ENCODE measurements at places on chromosomes 11 and 22.

DNA sequence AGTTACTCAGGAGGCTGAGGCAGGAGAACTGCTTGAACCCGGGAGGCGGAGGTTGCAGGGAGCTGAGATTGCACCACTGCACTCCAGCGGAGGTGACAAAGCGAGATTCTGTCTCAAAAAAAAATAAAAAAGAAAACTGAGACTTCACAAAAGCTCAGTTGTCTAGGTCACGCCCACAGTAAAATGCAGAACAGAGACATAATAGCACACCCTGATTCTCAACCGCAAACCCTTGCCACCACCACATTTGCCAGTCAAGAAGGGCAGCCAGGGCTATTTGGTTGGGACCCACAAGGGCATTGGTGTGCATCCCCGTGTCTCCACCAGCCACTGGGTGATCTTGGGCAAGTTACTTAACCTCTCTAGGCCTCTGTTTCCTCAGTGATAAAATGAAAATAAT, 25.4 kb downstream of the CREB3L1 start:
- DNase-seq, result no peak

- DNase-seq, result no peak
These were observed 18.4 kb upstream of the SMTN start for GRCh38 chr22:31062566-31063230.

- DNase-seq, result no peak
These were observed 35.5 kb upstream of the VWA5A start for GRCh38 chr11:124079631-124080326.

DNA sequence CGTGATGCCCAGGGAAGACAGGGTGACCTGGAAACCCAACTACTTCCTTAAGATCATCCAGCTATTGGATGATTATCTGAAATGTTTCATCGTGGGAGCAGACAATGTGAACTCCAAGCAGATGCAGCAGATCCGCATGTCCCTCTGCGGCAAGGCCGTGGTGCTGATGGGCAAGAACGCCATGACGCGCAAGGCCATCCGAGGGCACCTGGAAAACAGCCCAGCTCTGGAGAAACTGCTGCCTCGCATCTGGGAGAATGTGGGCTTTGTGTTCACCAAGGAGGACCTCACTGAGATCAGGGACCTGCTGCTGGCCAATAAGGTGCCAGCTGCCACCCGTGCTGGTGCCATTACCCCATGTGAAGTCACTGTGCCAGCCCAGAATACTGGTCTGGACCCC, 43.5 kb upstream of the DAGLA start:
- no peak for DNase-seq

DNA sequence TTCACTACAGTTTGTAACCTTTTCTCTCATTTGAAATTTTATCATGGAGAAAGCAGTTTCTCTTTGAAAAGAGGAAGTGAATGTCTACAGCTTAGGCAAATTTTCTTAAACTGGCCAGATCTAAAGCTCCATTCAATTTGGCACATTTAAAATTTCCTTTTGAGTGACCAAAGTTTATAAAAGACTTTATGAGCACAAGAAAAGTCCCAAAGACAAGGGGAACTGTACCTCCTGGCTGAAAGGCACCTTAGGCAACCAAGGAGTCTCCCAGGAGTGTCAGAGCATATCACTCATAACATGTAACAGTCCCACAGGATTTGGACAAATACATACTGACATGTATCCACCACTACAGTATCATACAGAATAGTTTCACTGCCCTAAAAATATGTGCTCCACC, 41.3 kb downstream of the NARS2 start:
- no peak for DNase-seq

DNA sequence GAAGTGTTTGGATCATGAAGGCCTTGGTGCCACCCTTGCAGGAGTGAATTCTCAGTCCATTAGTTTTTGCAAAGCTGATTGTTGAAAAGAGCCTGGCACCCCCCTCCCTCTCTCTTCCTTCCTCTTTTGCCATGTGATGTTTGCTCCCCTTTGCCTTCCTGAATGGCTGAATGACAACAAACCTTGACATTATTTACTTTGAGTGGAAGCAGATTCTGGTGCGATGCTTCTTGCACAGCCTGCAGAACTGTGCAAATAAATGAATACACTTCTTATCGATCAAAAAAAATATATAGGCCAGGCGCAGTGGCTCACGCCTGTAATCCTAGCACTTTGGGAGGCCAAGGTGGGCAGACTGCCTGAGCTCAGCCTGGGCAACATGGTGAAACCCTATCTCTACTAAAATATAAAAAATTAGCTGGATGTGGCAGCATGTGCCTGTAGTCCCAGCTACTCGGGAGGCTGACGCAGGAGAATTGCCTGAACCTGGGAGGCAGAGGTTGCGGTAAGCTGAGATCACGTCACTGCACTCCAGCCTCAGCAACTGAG, 2.0 kb upstream of the NARS2 start:
- DNase-seq, result no peak
